CD8-positive, alpha-beta T cell (primary cell): ENCODE measurements at places on chromosomes 6 and 20.

GRCh38 chr6:102525336-102525735 is 1131.8 kb downstream of the GRIK2 start:
- DNase-seq, result no peak

GRCh38 chr6:150891888-150892485 is 26.5 kb downstream of the MTHFD1L start:
- DNase-seq, result peak; percentile 61

DNA sequence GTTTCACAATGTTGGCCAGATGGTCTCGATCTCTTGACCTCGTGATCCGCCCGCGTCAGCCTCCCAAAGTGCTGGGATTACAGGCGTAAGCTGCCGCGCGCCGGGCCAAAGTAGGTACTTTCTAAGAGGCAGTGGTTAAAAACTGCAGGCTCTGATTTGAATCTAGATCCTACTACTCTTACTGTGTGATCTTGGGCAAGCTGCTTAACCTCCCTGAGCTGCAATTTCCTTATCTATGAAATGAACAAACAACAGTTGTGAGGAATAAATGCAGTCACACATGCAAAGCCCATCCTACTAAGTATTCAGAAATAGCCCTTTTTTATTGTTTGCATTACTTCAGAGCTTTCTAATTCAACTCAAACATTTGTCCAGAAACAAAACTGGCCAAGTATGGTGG is 2.9 kb downstream of the FAXC start:
- no peak for DNase-seq

DNA sequence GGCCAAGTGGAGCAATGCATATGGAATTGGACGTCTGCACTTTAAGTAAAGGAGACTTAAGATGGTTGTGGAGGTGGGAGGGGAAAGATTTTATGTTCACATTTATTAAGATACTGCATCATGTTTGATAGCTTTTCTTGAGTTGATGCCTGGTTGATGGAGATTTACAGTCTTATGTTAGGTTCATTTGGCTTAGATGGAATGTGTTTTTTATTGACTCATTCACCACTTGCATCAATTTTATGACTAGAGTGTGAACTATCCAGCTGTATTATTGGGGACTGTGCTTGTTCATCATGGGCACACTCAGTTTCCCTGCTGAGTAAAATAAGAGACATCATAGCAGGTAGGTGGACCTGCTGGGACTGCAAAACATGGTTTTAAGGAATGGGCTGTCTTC is 91.2 kb upstream of the SCP2D1 start:
- DNase-seq, result no peak

- no peak for DNase-seq
Observed at GRCh38 chr20:23361119-23361475, 885 bp upstream of the GZF1 start.

- DNase-seq, result no peak
Observed at GRCh38 chr20:20582734-20583133, 129.7 kb downstream of the RALGAPA2 start.

DNA sequence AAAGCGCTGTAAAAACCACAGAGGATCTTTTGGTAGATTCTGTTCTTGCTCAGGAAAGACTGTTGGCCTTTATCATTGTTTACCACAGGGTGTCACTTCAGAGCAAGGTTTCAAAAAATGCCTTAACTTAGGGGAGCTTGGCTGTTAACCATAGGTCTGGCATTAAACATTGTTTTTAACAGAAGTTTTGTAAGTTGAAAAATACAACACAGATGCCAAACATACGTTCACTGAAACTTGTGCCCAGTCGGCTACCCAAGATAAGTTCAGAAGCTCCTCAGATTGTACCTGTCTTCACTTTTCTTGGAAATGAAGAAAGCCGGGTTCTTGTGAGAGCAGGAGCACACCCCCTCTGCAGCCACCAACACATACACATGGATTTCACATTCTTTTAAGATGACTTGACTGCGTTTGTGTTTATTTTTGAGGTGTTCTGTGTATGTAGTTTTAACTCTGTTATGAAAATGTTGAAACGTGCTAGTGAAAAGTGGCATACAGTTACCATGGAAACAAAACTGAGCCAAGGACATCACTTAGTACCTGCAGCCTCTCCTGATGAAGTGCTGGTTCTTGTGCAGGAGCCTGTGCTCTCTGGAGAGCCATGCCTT is 64.9 kb downstream of the SYCP2L start:
- no peak for DNase-seq

DNA sequence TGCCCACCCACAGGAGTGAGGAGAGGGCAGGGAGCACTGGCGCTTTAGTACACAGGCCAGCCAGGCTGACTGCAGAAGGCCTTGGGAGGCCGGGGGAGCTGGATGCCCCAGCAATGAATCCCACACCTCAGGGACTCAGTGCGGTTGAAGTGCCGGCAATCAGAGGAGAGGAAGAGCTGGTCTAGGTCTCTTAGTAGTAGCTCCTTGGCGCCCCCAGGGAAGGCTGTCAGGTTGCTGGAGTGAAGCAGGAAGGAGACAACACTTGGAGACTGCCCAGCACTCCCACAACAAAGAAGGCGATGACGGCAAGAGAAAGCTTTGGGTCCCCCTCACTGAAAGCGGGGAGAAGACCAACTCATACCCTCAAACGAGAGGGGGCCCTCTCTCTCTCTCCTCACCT is 8.3 kb upstream of the TNXB start:
- DNase-seq, result no peak

- no peak for DNase-seq
Observed at GRCh38 chr20:3671986-3672546, 8.9 kb upstream of the GFRA4 start.

GRCh38 chr6:112286010-112286409 is 31.6 kb upstream of the LAMA4 start:
- DNase-seq, result peak; percentile 49

DNA sequence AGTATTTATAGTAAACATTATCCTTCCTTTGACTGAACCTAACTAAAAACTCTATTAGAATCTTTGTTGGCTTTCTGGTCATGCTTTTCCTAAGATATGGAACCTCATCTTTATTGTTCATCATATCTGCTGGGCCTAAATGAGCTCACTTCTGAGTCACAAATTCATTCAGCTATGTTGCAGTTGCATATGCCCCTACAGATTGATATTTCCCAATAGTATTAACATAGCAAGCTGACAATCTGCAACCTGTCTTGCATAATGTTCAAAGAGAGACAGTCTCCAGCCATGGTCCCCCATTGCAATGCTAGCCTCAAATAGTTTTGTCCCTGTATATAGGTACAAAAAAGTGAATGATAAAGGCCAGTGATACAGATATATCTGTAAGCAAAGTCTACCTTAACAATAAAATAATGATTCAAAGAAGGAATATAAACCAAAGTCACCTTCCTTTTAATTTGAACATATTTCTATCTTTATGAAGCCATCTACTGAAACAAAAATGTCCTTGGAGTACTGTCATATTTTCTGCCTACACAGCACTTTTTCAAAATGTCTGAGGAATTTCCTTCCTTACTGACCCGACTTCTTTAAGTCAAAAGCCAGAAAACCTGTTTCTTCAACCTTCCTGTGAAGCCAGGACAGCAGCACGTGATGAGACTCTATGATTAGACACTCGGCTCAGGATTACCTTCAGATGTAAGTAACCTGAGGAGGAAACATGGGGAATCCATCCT is 140.7 kb downstream of the UBE3D start:
- DNase-seq, result no peak

DNA sequence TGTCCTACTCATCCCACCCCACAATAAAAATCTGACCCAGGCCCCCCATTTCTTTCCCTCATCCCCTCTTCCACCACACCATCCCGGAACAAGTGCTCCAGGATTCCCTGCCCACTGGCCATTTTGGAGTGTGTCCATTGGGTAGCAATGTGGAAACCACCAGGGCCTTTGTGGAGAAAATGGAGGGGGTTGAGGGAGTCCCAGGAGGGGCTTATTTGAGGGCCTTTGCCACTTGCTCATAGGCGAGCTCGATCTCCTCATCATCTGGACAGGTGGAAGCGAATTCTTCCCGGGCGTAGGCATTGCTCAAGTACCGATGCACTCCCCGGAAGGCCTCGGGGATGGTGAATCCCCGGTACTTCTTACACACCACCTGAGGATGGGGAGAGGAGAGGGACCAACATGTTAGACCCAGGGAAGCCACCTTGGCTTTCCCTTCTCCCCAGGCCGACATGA is 1.6 kb upstream of the DDAH2 start:
- DNase-seq, result no peak

DNA sequence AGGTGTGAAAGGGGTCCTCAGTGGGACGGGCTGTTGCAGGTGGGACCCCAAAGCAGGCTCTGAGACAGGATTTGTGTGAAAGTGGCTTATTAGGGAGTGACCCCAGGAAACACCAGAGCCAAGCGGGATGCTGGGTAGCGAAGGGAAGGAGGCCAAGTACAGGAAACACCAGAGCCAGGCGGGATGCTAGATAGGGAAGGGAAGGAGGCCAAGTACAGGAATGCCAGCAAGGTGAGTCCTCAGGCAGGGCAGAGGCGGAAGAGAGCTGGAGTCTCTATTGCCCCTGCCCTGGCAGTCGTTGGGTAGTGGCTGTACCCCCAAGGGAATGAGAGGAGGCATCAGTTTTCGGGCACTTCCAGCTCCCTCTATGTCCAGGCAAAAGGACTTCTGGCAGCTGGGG is 30.5 kb upstream of the TGM2 start:
- DNase-seq, result no peak

DNA sequence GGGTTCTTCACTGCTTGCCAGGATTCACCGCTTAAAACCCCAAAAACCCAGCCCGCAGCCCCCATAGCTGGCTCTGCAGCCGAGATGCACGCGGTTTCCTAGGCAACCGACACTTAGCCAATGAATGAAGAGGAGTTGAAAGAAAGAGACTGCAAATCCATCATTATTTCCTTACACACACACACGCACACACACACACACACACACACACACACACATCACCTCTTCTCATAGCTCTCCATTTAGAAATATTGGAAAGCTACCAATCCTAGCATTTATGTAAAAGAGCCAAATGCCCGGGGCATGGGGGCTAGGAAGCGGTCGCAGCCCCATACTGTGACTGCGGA is 3.4 kb upstream of the TUBB2B start:
- DNase-seq, result no peak

- DNase-seq, result no peak
Observed at GRCh38 chr20:40868551-40869217, 159.9 kb upstream of the TOP1 start.

- DNase-seq, result no peak
Observed at GRCh38 chr6:108134213-108134970, 31.4 kb upstream of the NR2E1 start.

GRCh38 chr6:7463785-7464184 is 74.2 kb downstream of the RIOK1 start:
- DNase-seq, result no peak

GRCh38 chr6:652865-653264 is 4.0 kb downstream of the HUS1B start:
- no peak for DNase-seq

- no peak for DNase-seq
Observed at GRCh38 chr20:32411955-32412706, 54.0 kb downstream of the ASXL1 start.

DNA sequence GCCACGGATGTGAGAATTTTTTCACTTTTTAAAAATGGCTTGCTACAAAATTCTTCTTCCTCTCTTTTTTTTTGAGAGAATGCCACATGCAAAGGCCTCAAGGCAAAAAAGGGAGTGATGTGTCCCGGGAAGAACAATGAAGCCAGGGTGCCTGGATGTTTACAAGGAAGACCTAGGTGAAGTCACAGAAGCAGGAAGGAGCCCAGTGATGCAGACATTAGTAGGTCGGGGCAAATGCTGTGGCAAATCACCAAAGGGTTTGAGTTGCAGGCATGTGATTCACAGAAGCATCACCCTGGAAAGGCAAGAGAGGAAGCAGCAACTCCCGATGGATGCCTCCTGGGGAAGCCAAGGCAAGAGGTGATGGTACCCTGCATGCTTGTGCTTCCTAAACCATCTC is 46.8 kb downstream of the FARS2 start:
- no peak for DNase-seq

GRCh38 chr20:50575865-50576720 is 65.9 kb downstream of the PTPN1 start:
- DNase-seq, result peak; percentile 77

DNA sequence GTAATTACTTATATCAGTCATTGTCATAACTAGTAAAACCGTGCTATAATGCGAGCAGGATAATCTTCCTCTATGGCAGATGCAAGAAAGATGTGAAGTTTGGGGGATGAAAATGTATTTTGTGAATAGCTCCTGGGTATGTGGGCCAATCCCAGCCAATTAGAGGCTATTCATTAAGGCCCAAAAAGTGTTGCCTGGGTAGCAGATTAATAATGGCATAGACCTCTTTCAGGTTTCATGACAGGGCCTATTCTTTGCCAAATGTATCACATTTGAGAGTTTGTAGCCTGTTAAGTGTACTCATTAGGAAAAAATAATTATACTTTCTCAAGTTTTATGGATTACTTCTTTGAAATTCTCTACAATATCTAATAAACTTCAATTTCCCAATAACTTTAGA is 199.2 kb upstream of the POU3F2 start:
- DNase-seq, result no peak

DNA sequence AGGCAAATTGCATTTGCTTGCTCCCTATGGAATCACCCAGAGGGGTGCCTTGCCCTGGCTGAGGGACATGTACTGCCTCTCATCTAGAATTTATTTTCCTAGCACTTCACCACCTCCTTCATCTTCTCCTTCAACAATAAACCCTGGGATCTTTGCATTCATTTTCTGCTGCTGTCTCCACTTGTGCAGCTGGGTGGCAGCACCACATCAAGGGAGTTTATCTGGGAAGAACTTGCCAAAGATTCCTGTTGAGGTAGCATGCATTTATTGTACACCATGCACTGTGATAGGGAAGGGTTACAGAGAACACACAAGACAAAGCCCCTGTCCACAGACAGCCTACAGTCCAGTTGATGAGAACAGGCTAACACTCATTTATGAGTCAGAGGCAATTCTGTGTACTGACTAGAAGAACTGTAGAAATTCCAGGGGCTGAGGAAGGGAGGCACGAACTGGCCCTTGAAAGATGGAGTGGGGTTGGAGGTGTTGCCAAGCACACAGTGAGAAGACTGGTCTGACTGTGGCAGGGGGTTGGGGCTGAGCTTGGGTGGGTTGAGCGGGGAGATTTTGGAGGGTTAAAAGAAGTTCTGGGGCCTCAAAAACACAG is 17.5 kb downstream of the C20orf173 start:
- no peak for DNase-seq

DNA sequence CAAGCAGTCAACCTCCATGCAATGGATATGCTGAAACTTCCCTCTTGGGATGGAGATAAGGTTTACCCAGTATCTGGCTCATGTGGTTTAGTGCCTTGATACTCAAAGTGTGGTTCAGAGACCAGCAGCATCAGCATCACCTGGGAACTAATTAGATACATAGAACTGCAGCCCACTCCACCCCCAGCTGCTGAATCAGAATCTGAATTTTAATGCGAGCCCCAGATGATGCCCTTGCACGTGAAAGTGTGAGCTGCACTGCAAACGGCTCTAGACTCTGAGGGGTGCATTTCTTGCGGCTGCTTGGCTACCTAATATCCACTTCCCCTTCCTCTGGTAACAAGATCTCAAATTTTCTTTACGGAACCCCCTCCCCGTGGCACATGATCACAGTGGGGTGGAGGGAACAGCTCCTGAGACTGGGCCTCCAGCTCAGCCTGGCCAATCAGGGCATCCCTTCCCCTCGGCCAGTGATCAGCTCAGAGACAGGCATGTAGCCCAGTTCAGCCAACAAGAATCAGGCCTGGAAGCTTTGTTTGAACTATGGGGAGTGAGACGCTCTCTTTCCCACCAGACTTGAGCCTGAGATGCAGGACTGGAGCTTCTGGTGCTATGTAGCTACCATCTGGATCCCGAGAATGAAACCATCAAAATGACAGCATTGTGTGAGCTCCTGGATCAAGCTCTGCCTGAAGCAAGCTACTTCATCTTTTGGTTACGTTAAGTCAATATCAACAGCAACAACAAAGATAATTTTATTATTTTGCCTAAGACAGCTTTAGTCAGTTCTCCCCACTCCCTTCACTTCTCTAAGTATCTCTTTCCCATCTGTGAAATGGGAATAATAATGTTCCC is 12.8 kb downstream of the KCNK15 start:
- no peak for DNase-seq
